PC-3 (cell line): ENCODE measurements at places on chromosomes 3 and 15.

GRCh38 chr15:78061963-78062427 is 15.5 kb downstream of the TBC1D2B start:
- peak; percentile 5 for DNase-seq

DNA sequence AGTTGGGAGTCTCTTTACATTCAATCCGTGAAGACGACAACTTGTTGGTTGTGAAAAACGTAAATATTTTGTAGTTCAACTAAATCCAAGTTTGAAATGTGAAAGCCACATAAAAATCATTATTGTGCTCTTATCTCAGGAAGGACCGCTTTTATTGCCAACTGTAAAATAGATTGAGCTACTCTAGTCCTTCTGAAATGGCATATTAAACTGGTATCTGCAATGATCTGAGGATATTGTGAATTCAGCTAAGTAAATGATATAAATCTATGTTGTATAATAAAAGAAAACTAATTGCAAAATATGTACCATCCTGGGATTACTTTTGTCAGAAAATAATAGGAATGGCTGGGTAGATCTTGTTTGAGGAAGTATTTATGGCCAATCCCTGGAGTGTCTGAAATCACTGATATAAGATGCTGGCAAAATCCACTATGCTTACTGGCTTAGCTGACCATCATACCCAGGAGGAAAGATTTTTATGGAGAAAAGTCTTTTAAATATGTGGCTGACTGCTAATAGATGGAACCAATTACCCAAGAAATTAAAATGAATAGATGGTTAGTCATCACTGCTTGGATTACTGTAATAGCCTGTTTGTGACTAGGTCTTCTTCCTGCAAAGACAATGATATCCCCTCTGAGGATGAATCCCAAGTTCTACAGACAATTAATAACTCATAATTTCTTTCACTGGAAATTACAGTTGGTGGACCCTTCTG is 191.8 kb downstream of the SEMA6D start:
- DNase-seq, result peak; percentile 10

- no peak for DNase-seq
Observed at GRCh38 chr15:85408270-85408746, 27.9 kb downstream of the AKAP13 start.

- peak; percentile 60 for DNase-seq
Observed at GRCh38 chr3:157865352-157866000, 240.7 kb downstream of the SHOX2 start.

DNA sequence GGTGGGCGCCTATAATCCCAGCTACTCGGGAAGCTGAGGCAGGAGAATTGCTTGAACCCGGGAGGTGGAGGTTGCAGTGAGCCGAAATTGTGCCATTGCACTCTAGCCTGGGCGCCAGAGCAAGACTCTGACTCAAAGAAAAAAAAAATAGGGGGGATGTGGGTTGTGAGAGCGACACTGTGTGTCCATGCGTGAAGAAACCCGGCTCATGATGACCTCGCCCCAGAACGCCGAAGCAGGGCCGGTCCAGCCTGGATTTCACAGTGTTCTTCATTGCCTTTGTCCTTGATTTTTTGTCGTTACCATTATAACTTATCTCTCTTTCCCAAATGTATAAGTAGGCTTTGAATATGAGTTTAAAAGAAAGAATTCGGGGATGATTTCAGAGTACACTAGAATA is 128.7 kb downstream of the PGPEP1L start:
- DNase-seq, result no peak

- DNase-seq, result peak; percentile 52
Observed at GRCh38 chr3:159130108-159130507, 328.3 kb downstream of the MFSD1 start.

- peak; percentile 69 for DNase-seq
Observed at GRCh38 chr15:52481915-52482314, 46.8 kb downstream of the MYO5A start.

GRCh38 chr3:15443826-15444524 is 16.6 kb downstream of the EAF1 start:
- DNase-seq, result no peak

DNA sequence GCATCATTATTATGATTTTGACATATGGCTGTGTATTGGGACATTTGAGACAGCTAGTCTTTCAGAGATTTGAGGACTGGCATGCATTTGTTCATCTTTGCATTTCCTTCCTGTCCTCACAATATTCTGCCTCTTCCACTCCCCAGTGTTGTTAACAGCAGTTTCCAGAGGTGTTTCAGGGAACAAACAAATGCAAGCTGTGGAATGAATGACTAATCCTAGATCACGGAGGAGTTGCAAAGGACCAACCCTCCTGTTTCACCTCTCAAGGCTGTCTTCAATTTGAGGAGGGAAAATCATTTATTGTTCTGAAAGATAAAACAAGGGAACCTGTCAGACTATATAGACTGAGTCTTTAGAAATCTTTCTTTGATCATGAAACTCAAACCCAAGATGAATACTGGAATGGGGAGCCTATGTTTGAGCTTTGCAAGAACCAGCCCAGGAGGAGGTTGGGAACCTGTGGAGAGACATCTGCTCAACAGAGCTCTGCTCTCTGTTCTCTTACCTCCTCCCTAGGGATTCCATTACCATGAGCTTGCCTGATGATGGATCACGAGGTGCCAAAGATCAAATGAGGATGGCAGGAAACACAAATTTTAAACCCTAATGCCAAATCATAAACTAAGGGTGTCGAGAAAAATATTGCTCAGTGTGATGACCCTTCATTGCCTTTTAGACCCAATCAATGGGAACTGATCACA is 68.5 kb downstream of the SLC7A14 start:
- DNase-seq, result peak; percentile 27

DNA sequence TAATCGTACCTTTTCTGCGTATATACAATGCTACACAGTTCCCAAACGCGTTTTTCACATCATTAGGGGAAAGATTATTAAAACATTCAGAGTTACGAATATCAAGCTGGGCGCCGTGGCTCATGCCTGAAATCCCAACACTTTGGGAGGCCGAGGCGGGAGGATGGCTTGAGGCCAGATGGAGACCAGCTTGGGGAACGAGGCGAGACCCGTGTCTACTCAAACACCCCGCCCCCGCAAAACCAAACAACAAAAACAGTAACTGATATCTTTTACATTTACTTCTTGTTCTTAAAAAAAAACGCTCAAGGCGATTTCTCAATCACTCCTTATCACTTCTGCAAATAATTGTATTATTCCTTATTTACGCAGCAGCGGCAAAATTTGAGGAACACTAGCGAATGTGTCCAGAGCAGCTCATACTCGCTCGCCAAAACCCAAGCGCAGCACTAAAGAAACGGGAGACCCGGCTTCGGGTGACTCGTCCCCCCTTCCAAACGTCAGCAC is 1.2 kb downstream of the ZBTB11 start:
- DNase-seq, result peak; percentile 13

- no peak for DNase-seq
Observed at GRCh38 chr3:3629911-3630310, 169.3 kb upstream of the LRRN1 start.

DNA sequence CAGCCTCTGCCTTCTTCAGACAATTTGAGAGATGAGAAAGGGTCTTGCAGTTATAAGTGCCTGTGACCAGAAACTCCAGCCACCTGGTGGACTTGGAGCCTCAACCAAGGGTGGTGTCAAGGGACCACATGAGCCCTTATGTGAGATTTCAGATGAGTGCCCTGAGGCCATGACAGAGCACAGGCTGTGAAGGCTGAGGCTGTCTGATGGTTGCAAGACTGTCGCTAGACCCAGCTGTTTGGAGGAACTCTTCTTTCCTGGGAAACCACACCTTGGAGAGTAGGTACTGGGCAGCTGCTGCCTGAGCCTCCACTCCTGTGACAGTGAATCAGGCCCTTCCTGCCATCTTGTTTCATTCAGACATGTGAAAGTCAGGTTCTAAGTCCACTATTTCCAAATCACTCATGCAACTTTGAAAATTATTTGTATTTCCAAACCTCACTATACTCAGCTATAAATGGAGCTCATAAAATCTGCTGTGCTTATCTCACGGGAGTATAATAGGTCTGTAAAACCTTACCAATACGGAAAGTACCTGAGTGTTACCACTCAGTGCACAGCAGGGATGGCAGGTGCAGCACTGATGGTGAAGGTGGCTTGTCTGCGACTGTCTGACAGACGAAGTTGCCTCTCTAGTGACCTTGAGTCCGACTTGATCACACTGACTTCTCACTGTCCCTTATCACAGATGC is 99.4 kb downstream of the RPL39L start:
- no peak for DNase-seq

DNA sequence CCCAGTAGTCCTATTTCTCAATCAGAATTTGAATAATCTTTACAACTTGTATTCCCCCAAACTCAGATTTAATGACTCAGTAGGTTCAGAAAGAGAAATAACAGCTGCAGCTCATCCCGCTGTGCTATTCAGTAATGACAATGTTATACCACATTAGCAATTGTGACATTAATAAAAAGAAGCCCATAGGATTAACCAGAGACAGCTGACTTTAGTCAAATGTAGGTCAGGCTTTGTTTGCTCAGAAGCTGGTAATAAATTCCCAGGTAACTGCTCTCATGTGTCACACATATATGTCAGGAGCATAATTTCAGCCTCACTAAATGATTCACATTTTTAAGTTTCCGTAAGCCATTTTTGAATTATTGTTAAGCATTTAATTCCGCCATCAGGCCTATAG is 222.0 kb upstream of the UBE2E2 start:
- no peak for DNase-seq

DNA sequence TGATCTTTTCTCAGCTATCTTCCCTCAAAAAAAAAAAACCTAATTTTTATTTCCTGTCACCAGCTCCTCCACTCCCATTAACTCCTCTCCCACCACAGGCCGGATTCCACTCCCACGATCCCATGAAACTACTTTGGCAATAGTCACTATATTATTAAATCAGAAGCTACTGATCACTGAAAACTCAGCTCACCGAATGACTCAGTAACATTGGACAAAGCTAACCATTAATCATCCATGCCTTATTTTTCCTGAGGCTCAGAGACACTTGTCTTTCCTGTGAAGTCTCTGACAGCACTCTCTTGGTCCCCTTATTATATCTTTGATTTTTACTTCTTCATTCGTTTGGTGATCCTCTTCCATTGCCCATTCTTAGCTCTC is 260.2 kb downstream of the CGGBP1 start:
- peak; percentile 39 for DNase-seq

DNA sequence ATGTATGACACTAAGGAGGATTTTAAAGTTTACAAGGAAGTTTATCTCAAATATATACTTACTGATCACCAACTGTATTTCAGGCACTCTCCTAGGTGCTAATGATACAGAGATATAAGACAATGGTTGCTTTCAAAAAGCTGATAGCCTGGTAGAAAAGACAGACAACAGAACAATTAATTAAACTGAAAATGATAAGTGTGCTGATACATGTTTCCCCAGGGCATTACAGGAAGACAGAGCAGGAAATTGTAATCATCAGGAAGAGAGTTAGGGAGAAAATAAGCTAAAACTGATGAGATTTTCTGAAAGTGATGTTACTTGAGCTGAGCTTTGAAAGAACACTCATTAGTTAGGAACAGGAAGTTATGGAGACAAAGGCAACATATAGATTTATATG is 229.7 kb downstream of the RSRC1 start:
- no peak for DNase-seq

DNA sequence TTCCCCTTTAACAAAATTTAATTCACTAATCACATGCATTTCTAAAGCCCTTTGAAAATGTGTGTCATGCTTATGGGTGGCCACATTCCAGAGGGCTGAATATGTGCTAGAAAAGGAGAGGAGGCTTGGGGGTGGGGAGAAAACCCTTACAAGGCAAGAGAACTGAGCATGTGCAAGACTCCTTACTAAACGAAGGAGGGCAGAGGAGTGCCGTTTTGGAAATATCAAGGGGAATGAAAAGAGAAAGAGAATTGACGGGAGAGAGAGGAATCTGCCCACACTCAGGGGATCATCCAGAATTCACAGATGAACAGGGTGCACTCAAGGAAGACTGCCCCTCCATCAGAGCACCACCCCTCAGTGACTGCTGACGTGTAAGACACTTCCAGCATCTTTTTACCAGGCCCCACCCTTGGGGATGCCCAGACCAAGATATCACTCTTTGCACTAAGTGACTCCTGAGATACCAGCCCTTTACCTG is 37.9 kb upstream of the TSC22D2 start:
- peak; percentile 96 for DNase-seq

DNA sequence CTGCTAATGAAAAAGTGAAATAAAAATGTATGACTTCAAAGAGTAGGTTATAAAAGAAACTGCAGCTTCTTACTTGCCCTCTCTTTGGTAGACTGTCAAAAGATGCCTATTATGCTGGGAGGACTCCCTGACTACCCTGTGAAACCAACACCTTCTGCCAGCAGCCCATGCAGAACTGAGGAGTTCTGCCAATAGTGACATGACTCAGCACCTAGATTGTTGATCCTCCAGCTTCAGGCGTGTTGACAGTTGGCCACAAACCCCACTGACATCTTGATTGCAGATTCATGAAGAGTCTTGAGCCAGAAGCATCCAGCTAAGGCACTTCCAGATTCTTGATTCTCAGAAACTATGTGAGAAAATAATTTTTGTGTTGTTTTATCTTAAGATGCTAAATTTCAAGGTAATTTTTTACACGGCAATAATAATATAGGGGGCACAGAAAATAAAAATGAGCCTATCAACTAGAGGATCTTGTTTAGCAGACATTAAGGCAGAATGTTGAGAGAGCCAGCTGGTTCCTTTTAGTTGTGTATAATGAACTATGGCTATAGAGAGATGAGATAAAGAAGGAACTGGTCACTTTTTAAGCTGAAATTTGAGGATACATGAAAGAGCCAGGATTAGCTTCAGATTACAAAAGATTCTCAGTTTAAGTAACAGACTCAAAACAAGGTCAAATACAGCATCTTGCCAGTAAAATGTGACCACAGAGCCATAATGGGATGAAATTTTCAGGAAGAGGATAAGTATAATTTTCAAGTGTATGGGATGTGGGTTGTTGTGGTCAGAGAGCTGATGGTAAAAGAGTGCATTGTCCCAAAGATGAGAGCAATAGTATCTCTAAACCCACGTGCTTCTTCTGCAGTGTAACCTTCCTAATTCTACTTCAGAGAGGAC is 588.7 kb upstream of the CBLB start:
- peak; percentile 96 for DNase-seq

DNA sequence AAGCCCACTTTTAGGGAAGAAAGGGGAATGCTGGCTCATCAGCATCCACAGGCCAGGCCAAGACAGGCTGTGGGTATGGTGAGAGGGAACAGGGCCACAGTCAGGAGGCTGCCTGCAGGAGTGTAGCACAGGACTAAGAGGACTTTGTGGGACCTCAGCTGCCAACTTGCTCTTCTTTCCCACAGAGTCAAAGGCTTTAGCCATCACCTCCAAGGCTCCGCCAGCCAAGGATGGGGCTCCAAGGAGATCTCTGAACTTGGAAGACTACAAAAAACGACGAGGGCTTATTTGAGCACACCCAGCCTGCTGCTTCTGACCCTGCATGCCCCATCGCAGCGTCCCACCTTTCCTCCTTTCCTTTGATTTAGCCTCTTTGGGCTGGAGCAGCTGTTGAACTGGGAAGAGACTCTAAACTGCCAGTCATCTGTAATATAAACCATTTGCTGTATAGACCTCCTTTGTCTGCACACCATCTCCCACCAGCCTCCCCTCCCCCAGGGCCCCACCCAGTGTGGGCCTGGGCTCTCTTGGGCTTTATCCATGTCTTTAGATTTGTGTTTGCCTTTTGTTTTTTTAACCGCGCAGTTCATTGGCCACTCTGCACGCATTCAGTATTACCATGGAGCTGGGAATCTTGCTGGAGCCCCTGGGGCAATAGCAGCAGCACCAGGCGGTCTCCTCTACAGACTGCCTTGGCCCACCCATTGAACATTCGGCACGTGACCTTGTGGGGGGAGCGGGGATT is 13.1 kb upstream of the ITPKA start:
- DNase-seq, result no peak
